ENCODE measurements at places on chromosomes 7 and 10.

- DNase-seq, result peak; percentile 49
Measured at GRCh38 chr7:138125598-138126111, 49.4 kb downstream of the AKR1D1 start.

DNA sequence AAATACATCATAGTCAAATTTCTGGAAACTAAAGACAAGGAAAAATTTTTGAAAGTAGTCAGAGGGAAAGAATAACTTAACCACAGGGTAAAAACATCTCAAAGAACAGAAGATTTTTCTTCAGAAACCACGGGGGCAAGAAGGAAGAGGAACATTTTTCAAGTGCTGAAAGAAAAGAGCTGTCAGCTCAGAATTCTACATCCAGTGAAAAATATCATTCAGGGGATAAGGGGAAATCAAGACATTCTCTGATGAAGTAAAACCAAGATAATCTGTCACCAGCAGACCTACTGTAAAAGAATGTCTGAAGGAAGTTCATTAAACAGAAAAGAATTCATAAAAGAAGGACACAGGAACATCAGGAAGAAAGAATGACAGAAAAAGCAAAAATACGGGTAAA lies 111.2 kb upstream of the TMEM72 start:
- no peak for DNase-seq

- DNase-seq, result peak; percentile 9
Measured at GRCh38 chr7:51430480-51431086, 114.0 kb upstream of the COBL start.

DNA sequence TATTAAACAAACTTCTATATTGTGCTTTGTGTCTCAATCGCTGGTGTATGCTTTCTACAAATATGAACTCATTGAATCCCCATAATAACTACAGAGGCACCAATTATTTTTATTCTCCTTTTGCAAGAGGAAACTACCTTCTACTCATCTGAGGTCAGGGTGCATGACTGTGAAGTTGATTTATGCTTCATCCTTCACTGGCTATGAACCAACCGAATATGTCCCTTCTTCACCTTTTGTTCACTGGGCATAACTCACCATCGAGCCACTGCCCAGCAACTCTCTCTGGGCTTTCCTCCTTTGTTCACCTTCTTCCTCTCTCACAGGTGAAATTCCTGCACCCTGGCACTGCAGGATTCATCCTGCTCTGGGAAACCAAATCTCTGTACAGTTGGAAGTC lies 61.3 kb upstream of the PFKP start:
- DNase-seq, result no peak

GRCh38 chr7:155974186-155974897 lies 162.1 kb upstream of the SHH start:
- DNase-seq, result no peak

DNA sequence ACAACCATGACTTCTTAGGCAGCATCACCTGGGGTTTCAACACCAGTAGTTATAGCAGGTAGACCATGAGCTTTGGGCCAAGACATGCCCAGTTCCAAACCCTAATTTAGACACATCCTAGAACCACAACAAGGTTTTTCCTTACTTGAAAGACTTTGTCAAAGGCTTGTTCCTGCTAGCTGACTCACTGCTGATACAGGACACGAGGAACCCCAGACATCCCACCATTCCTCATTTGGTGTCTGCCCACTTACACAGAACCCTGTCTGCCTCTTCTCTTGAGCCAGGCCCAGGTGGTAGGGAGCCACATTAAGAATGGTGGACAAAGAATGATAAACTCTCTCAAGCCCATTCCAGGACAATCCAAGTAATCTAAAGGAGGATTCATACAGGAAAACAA lies 109.0 kb downstream of the CCDC71L start:
- no peak for DNase-seq

- no peak for DNase-seq
Measured at GRCh38 chr7:47027695-47028240, 554.1 kb downstream of the TNS3 start.

GRCh38 chr7:132494474-132494873 lies 81.8 kb downstream of the PLXNA4 start:
- no peak for DNase-seq

DNA sequence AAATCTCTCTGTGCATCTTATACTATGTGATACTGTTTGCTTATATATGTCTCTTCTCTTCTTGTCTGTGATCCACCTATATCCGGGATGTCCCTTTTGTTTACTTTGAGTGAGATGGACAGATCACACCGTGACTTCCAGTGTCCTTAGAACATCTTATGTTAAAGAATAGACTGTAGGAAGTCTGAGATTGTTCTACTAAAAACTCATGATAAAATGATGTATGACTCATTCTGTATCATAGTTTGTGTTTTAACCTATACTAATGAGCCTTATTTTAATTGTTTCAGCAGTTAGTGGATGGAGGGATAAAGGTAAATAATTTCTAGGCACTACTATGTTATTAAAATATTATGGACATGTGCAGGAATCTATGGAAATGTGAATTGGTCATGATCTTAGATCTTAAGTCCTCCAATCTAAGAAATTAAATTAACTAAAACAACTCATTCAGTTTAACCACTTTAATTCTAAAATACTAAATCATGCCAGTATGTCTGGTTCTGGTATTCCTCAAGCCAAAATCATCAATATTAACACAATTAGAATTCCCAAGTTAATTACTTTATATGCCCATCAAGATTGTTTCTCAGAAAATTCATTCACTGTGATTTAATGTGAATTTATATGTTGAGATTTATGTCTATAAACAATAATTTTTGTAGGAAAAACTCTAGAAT lies 32.0 kb downstream of the ITGB8 start:
- no peak for DNase-seq

DNA sequence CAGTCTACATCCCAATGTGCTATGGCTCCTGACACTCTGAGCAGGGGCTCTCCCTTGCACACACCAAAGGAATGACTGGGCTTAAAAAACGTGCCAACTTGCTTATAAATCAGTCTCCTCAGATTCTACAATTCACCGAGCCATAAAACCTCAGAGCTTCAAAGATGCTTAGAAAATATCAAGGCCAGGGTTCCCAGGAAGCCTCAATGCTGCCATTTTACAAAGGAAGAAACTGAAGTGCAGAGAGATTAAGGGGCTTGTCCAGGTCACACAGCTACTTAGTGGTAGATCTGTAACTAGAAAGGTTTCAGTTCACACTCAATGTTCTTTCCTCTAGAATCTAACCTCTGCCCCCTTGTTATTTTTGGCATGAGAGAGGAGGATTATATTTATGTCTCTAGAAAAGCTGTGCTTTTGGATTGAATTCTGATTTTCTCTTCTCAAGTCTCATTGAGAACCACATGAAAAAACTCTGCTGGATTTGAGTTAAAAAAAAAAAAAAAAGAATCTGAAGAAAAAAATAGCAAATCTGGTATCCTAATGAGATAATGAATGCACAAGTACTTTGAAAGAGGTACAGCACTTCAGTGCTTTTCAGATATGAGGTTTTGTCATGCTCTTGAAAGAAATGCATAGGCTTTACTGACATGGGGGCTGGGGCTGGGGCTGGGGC lies 22.3 kb upstream of the TSPAN33 start:
- no peak for DNase-seq

GRCh38 chr7:99397297-99397983 lies 11.0 kb downstream of the PDAP1 start:
- DNase-seq, result no peak

- DNase-seq, result peak; percentile 63
Measured at GRCh38 chr10:104099269-104099668, 13.6 kb upstream of the COL17A1 start.

DNA sequence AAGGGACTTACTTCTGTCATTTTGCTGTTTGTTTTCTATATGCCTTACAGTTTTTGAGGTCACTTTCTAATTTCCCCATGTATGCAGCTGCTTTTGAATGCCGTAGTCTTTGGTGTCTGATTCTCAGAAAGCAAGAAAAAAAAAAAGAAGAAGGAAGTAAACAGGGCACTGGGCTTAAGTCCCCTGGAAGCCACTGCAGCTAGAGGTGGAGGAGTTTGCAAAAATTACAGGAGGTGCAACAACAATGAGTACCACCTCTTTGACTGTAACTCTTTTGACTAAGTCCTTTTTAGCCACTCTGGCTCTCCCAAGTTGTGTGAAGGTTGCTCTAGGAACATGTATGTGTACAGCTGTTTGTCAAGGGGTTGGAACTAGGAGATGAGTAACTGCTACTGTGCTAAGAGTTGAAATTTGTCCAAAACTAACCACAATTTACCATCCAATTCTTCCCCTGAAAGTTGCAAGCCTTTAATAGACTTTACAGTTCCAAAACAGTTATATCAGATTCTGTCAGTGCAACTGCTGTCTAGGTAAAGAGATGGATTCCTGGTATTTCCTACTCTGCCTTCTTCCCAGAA lies 588.0 kb upstream of the LRRN3 start:
- no peak for DNase-seq

GRCh38 chr7:2757361-2757903 lies 69.4 kb downstream of the AMZ1 start:
- DNase-seq, result peak; percentile 60

DNA sequence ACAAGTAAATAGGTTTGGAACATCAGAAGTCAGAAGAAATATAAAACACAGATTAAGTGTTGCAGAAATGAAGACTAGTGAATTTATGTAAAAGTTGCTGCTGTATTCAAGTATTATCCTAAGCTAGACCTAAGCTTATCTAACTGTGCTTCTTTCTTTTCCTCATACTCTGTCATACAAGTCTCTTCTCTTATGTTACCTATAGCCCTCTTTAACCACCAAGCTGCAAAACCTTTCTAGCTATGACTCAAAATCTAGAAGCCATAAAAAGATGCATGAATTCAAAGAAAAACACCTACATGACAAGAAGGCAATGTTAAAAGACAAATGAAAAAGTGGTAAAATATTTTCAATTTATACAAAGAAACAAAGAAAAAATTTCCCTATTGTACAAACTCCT lies 23.0 kb downstream of the DENND11 start:
- DNase-seq, result no peak

GRCh38 chr10:124245806-124246440 lies 152.5 kb upstream of the CHST15 start:
- no peak for DNase-seq

DNA sequence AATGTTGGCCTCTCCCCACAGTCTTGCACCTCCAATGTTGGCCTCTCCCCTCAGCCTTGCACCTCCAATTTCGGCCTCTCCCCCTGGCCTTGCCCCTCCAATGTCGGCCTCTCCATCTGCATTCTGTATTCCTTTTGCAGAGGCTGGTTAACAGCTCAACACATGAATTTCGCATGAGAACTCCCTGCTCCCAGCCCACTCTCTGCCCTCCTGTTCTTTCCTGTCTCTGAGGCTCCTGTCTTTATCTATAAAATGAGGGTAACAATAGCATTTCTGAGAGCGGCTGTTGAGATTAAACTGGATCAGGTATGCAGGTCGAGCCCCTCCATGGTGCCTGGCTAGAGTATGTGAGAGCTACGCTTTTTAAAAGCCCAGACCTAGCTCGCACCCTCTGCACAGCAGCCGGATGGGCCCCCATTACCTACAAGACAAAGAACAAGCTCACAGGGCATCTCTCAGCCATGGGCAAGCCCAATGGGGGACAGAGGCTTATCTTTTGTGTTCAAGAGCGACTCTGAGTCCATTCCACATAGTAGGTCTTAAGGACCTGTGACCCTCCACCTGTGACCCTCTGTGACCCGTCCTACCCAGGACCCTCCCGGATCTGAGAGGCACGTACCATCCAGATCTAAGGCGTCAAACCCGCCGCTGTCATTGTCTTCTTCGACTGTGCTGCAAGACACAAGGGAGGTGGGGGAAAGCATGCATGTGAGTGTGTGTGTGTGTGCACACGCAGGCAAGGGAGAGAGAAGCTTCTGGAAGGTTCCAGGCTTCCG lies 82.2 kb upstream of the GNA12 start:
- no peak for DNase-seq

DNA sequence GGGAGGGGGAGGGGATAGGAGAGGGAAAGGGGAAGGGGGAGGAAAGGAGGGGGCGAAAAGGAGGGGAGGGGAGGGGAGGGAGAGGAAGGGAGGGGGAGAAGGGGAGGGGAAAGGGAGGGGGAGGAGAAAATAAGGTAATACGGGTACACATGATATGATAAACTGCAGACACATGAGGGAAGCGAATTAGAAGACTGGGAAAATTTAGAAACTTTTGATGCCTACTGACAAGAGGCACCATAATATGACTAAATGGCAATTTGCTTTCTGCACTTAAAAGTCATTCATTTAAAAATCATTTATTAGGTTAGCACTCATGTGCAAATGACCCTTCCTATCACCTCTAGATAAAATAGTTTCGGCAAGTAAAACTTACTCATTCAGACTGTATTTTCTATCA lies 73.6 kb downstream of the ARHGAP12 start:
- DNase-seq, result no peak

DNA sequence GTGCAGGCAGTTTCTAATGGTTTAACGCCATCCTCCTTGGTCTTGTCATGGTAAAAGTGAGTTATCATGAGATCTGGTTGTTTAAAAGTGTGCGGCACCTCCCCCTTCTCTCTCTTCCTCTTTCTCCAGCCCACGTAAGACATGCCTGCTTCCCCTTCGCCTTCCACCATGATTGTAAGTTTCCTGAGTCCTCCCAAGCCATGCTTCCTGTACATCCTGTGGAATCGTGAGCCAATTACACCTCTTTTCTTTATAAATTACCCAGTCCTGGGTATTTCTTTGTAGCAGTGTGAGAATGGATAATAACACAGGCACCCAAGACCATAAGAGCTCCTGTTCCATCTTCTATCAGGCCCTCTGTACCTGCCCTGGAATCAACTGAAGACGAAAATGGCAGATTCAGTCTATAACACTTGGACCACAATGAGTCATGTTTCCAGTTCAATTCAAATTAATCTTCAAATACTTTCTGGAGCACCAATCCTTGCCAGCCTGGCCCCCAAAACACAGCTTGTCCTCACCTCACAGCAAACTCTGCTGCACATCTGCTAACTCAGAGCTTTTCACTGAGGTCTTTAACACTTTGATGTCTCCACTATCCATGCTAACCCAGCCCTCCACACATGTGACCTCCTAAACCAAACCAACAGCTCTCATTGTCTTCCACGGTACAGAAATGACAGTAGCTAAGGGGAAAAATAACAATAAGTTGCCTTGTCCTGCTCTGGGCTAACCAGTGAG lies 73.2 kb downstream of the SFMBT2 start:
- DNase-seq, result no peak

DNA sequence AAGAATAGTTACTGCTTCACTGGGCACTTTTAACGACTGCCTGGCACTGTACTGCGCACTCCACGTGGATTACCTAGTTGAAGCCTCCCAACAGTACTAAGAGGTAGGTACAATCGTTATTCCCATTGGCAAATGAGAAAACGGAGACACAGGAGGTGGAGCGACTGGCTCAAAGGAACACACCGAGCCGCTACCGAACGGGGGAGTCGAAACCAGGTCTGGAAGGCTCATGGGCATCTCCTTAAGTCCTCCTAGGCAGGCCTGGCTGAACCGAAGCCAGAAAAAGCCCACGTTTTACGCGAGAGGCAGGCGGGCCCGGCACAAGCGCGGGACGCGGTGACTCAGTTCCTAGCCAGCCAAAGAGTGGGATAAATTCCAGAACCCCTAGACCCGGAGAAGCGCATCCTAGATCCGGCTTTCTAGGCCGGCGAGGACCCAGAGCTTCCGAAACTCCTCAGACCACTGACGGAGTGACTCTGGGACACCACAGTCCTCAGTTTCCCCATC lies 472 bp downstream of the PDAP1 start:
- DNase-seq, result peak; percentile 33
